Lung (tissue), 17 donors: ENCODE measurements at places on chromosomes 12 and 14. TPM values are rescaled to one million over a fixed set of nuclear protein-coding genes. Genes with fewer than 3 reads are reported as not detected.
A peak's percentile ranks its signal among the peaks of the same experiment; 100 is the strongest.

DNA sequence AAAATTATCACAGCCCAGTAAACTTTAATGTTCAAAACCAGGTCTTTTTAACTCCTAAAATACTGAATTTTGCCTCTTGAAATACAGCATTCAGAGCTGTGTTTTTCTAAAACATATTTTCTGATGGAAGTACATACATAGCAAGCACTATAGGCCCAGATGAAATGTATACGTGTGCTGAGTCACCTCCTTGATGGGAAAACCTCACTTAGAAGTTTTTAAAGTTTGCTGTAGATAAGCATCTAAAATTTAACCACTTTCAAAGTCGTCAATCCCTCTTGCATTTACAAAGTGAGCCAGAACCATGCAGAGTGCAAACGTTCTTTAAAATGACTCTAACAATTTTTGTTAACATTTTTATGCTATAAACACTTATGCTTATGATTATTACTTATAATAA is 618.8 kb downstream of the RPS29 start:
- peak; percentile 20 for DNase-seq

DNA sequence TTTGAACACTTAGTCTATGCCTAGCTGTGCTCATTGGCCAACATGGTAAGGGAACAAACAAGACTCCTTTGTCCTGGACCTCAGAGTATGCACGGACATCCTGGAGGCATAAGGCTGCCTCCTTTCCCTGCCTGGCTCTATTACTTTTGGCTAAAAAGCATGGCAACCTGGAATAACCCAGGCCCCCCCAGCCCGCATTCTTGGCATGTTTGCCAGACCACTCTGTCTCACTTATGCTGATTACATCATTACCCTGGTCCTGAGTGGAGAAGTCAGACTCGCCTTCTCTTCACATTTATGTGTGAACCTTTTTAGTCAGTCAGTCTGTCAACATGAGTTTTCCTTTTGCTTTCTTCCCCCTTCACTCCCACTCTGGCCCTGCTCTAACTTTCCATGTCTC is 58.0 kb upstream of the ELK3 start:
- peak; percentile 62 for DNase-seq

DNA sequence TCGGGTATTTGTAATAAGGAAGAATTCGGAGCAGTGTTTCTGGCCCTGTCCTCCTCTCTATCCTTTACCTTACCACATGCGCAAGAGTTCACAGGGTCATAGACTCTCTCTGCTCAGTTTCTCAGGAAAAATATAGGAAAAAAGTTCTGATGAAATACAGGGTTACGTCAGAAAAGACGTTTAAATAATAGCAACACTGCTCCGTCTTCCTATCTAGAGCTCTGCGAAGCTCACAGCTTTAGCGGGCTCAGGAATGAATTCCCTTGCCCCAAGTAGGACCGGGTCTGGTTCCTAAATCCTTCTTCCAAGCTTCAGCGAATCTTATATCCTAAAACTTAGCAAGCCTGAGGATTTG is 365 bp downstream of the CCDC59 start:
- no peak for DNase-seq

DNA sequence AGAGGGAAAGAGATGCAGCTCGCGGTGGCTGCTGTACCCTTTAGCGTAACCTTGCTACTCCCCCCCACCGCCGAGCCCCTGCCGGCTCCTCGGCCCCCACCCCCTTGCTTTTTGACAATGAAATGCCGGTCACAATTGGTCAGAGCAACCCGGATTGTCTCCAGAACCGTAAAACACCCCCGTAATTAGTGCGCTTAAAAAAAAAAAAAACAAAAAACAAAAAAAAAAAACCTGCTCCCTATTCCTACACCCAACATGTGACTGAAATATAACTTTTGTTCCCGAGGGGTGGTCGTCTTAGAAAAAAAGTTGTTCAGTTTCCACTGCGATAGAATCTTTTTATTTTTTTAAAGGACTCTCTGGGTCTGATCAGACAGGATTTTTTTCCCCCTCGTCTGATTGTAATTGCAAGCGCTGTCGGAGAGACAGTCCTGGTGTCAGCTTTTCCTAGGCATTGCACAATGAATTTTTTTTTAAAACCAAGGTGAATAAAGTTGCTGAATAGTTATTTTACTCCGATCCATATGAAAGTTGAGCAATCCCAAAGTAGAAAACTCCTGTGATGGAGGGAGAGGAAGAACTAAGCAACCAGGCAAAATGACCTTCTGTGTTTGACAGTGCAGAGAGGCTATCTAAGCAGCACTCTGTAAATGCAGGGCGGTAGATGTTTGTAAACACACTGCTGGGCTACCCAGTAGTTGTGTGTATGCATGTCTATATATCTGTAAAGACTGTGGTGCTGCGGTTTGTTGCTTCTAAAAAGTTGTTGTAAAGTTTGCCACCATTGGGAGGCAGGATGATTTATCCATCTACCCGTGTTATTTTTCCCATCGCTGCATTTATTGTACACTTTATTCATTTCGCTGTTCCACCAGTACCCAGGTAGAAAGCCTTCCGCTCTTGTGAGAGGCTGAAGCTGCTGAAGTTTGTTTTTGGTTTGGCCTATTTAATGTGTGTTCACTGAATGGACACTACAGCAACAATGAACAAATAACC is 1.1 kb downstream of the ETV6 start:
- DNase-seq = peak; percentile 72

- peak; percentile 23 for DNase-seq
Observed at GRCh38 chr14:74459289-74459946, 33.4 kb upstream of the SYNDIG1L start.

- DNase-seq = peak; percentile 3
Observed at GRCh38 chr14:82047777-82048470, 514.3 kb upstream of the SEL1L start.

DNA sequence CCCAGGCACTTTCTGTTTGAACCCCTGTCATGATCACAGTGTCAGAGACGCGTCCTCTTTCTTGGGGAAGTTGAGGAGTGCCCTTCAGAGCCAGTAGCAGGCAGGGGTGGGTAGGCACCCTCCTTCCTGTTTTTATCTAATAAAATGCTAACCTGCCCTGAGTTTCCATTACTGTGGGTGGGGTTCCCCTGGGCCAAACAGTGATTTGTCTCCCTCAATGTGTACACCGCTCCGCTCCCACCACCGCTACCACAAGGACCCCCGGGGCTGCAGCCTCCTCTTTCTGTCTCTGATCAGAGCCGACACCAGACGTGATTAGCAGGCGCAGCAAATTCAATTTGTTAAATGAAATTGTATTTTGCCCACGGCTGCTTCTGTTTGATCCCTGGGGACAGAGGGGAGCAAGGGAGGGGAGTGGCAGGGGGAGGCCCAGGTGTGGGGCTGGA is 5.1 kb downstream of the SHMT2 start:
- DNase-seq = no peak

- DNase-seq = peak; percentile 15
Observed at GRCh38 chr12:118064608-118065007, 3.6 kb upstream of the WSB2 start.

DNA sequence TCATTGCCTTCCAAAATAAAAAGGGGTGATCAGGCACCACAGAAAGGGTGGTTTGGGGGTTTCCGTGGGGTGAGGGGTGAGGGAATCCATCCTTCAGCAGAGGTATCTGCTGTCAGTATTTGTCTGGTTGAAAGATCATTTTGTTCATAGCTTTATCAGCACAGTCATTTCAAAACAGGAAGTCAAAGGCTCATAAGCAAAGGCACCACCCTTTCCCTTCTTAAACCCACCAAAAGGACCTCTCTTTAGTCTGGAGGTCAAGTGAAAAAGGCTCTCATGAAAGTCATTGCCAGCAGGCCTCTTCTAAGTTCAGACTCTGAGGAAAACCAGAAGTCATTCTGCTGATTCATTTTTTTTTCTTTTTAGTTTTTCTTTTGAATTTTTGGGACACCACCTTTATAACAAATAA is 6.2 kb downstream of the CHST11 start:
- no peak for DNase-seq

DNA sequence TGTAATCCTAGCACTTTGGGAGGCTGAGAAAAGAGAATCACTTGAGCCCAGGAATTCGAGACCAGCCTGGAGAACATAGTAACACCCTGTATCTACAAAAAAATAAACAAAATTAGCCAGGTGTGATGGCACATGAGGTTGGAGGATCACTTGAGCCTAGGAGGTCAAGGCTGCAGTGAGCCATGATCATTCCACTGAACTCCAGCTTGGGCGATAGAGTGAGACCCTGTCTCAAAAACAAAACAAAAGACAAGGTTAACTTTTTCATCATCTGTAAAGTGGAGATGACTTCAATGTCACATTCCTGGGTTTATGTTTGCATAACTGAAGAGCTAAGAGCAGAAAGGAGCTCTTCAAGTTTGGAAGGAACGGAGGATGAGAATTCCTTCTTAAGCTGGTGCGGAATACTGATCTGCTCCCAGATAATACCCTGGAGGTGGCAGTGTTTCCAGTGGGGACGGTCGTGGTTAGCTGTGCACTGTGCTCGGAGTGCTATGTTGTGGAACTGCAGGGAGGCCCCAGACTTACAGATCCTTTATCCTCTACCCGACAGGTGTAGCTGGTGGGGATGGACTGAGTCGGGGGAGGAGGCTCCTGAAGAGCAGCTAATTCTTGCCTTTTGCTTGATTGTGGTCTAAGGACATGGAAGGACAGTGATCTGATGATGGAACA is 22.5 kb upstream of the BICD1 start:
- no peak for DNase-seq

- DNase-seq = peak; percentile 80
Observed at GRCh38 chr12:56488041-56488955, at the start of gene GLS2. Gene GLS2, minus strand, starts transcription at chr12:56488161. Its CDS starts 43 bp downstream, at chr12:56488118.

- DNase-seq = no peak
Observed at GRCh38 chr14:100033347-100034075, 31.7 kb upstream of the EVL start.

- no peak for DNase-seq
Observed at GRCh38 chr14:75158843-75159614, 17.4 kb downstream of the TMED10 start.

- no peak for DNase-seq
Observed at GRCh38 chr12:78121969-78122610, 291.4 kb downstream of the NAV3 start.

GRCh38 chr12:101859664-101860607 is 17.4 kb upstream of the DRAM1 start:
- DNase-seq = no peak

The ANGEL1 gene
- 19.5 TPM for total RNA-seq

The C14orf39 gene
- total RNA-seq = 0.64 TPM

The SYT1 gene
- total RNA-seq = 0.77 TPM

The KERA gene
- not detected for total RNA-seq

The CCDC175 gene
- total RNA-seq = 0.34 TPM

The TMEM63C gene
- total RNA-seq = 1.2 TPM

The SLC35F4 gene
- not detected for total RNA-seq

The P2RX7 gene
- 5.3 TPM for total RNA-seq

The WNT1 gene
- 0.15 TPM for total RNA-seq

The NOP9 gene
- total RNA-seq = 14.1 TPM
